ENCODE measurements at places on chromosomes 11 and 22. TPM values are rescaled to one million over a fixed set of nuclear protein-coding genes. Genes with fewer than 3 reads are reported as not detected.

ZNF214 gene
- not detected for total RNA-seq

VPS26B gene
- 30.4 TPM for total RNA-seq

DEPDC7 gene
- 2.2 TPM for total RNA-seq

KIAA1671 gene
- total RNA-seq, result 7.3 TPM

FUT4 gene
- total RNA-seq, result 7.9 TPM

MOGAT2 gene
- total RNA-seq, result not detected

GANAB gene
- 173 TPM for total RNA-seq

EHF gene
- 0.37 TPM for total RNA-seq

TMEM126B gene
- 58.8 TPM for total RNA-seq

APOA5 gene
- not detected for total RNA-seq

OR2D2 gene
- total RNA-seq, result not detected

UPK3A gene
- total RNA-seq, result not detected

HORMAD2 gene
- not detected for total RNA-seq

KCNE3 gene
- total RNA-seq, result not detected

CD3G gene
- 105 TPM for total RNA-seq

PDE3B gene
- 17.8 TPM for total RNA-seq

KRTAP5-9 gene
- total RNA-seq, result not detected

RBM7 gene
- 29.6 TPM for total RNA-seq

PNPLA3 gene
- not detected for total RNA-seq

SHISA8 gene
- total RNA-seq, result 5.6 TPM

Measured in activated T-cell treated with anti-CD3 and anti-CD28 coated beads, Interleukin-2, amount 50 U/mL, for 4 hours (primary cell).